ENCODE measurements at places on chromosomes 11 and 22.

DNA sequence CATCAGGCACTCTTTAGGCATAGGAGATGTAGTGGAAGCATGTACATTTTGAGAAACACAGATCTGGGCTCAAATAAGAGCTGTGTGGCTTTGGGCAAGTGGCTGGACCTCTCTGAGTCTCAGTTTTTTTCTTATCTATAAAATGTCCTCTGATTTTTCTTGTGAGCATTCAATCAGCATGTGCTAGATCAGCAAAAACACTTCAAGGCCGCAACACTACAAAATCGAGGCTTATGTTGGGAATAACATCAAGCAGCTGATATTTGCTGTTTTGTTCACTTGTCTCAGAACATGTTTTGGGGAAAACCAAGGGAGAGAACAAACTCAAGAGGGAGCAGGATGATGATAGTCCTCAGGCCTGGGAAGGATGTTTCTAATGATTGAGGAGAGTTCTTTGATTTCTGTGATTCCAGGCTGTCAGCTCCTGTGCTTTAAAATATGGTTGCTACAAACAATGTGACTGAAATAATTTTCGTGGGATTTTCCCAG is at the start of gene OR4X1:
Gene OR4X1 (plus strand): TSS at position 439 of the 489 bp plus-strand sequence. CDS start 0 bp downstream, at position 439.
- no peak for DNase-seq

DNA sequence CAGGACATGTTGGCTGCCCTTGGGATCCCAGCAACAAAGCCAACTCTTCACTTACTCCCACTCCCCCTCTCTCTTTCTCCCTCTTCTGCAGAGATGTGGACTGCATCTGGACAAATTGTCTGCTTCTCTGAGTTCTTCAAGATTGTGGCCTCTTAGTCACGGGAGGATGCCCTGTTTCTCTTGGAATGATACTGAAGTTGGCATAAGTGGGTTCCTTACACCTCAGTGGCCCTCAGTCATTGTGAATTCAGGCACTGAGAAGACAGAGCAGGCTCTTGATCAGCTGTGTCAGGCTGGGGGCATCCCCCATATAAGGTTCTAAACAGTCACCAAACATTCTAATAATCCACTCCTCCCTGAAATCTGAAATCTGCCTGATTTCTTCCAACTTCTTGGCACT is 6.1 kb upstream of the E2F8 start:
- no peak for DNase-seq

DNA sequence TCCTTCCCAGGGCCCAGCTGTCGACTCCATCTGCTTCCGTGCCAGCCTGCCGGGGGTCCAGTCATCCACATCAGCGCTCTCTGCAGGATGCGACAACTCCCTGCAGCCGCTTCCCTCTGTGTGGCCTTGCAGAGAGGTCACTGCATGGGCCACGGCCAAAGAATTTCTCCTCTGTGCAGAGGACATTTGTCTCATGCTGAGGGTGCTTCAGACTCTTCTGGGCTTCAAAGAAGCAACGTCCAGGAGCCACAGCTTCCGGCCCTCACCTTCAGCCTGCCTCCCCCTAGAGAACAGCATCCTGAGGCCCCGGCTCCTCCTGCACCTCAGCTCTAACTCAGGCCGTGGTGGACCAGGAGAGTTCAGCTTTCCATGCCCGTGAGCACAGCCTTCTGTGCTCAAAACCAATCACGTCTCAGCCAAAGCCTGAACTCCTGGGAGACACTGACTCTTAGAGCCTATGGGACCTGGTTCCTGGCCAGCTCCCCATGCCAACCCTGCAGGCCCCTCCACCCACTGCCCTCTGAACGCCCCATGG is 258.9 kb downstream of the BRD1 start:
- no peak for DNase-seq

GRCh38 chr11:102599642-102600261 is 25.4 kb downstream of the MMP20 start:
- DNase-seq = no peak

GRCh38 chr11:95301474-95301873 is 70.5 kb upstream of the SESN3 start:
- no peak for DNase-seq

- no peak for DNase-seq
Measured at GRCh38 chr11:73398132-73398526, 21.9 kb downstream of the RELT start.

- DNase-seq = no peak
Measured at GRCh38 chr11:79019975-79020374, 420.9 kb downstream of the TENM4 start.

- no peak for DNase-seq
Measured at GRCh38 chr11:8040261-8040920, 40.6 kb upstream of the TUB start.

DNA sequence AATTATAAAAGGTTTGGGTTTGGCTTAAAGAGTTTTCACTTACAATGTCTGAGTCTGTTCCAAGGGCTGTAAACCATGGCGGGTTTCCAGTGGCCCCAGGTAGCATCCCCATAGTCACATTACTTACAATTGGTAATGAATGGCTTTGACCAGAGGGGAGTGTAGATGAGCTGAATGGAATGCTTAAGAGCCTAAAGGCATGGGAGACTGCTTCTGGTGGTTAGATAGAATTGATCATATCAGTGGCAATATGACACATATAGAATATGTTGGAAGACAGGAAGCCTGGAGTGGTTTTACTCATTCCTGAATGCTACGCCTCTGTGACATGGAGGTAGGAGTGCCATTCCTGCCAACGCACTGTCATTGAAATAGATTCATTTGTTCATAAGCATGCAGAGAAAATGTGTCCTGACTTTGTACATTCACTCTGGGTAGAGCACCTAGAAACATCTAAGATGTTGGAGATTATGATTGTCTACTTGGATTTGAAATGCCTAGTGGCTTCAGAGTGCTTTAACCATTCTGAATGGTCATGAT is 183.3 kb downstream of the BLID start:
- DNase-seq = no peak

DNA sequence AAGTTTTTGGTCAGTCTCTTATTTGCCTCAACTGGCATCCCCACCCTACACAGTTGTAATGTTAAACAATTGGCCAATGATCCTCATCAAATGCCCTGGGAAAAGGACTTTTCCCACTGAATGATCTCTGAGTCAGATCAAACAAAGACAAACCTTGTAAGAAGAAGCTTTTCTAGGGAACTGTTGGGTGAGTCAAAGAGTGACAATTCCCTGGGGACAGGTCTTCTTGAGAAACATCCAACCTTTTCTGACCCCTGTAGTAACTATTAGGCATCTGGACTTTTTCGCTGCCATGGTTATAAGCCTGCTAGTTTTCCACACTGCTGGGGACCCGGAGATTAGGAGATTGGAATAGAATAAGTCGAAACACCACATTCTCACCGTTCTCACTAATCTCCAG is 789.8 kb upstream of the API5 start:
- DNase-seq = no peak

DNA sequence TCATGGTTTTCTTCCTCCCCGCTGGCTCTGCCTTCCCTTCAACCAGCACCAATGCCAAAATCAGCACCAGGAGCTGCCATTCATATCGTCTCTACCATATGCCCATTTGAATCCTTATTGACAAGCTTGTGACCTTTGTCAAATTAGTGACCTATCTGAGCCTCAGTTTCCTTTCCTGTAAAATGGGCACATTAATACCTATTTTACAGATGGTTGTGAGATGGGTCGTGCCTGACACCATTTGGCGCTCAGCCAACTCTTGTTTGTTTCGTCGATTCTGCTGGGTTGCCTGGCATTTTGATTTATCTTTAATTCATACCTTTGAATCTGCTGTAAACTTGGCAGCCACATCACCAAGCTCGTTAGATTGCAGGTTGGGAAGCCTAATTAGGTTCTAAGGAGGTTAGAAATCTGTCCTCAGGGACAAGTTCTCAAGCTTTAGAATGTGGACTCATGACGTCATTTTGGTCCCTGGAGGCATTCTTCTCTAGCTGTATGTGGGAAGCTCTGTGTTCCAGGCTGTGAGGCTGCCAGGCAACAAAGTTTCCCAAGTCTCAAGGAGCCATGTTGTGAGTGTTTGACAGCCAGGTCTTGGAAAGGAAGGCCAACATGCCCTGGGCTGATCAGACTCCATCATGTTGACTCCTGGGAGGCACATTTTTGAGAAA is 61.0 kb downstream of the RPS6KA4 start:
- DNase-seq = no peak

GRCh38 chr11:128151780-128152179 is 435.6 kb downstream of the ETS1 start:
- DNase-seq = no peak

DNA sequence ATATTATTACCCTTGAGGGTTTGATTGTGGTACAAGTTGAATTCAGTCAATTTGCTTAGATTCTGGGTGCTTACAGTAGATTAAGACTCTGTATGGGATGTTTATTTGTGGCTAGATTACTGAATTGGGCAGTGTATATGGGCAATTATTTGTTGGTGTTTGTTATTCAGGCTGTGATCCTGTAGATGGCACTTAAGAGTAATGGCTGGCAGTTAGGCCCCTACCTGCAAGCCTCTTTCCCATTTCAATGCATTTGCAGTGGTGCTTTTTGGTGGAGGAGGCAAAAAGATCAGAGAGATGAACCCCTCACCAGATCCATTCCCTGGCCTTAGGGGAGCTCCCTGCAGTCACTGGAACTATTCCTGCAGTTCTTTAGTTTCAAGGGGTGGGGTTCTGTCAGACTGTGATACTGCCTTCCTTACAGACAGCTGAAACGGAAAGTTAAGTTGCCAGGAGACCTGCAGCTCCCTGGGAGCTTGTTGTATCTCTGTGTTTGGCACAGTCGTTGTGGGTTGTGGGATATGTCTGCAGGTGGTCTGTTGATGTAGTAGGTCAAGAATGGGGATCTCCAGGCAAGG is 199.5 kb downstream of the AASDHPPT start:
- no peak for DNase-seq
